Immature natural killer cell (primary cell): ENCODE measurements at places on chromosomes 1 and 21. TPM values are rescaled to one million over a fixed set of nuclear protein-coding genes. Genes with fewer than 3 reads are reported as not detected.

RHEX gene
- polyA plus RNA-seq: not detected

GRCh38 chr1:183886853-183887252, 81.9 kb downstream of the RGL1 start:
- DNase-seq: no peak

CSF1 gene
- polyA plus RNA-seq: 0.65 TPM

- no peak for DNase-seq
Observed at GRCh38 chr1:175015243-175015642, 8.0 kb downstream of the MRPS14 start.

GRCh38 chr1:24406788-24407187, 6.8 kb downstream of the STPG1 start:
- DNase-seq: no peak

- DNase-seq: no peak
Observed at GRCh38 chr1:92968138-92969032, 7.1 kb upstream of the DIPK1A start.

SPOCD1 gene
- polyA plus RNA-seq: 0.24 TPM

WNT3A gene
- polyA plus RNA-seq: not detected

DNA sequence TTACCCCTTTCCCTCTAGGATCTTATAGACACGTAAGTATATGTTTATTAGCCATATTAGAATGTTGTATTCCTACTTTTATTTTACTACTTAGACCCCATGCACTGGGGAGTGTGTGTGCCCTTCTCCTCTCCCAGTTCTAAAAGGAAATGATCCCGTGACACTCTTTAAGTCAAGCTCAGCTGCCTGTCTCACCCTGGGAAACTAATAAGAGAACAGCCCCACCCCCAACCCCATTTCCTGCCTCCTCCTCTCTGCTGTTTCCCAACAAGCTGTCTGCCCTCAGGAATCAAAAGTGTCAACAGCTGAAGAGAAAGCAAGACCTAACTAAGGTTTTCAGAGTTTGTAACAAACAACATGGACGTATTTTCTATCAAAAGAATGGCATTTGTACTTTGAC, 92.6 kb upstream of the VAV3 start:
- no peak for DNase-seq

HAX1 gene
- 207 TPM for polyA plus RNA-seq

DNA sequence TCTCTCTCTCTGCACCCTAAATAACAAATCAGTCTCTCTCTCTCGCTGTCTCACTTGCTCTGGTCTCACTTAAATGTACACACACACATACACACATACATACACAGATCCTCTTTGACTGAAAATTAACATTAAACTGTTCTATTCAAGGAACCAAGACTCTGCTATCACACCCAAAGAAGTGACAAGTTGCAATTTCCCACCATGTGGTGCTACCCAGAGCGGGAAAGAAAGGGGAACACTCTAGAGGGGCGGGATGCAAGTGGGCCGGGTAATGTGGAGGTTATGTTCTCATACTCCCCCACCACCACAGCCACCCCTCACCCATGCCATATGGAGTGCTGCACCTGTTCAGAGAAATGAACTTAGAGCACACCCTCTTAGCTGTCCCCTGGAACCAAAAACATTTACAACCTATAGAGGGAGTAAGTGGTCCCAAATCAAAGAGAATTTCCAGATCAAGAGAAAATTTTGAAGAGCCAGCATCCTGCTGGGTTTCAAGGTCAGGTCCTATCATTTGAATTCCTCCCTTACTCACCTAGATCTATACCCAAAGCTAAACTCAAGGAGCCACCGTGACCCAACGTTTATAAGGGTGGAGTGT, 319.4 kb downstream of the BRINP2 start:
- DNase-seq: no peak

GRCh38 chr1:73511038-73511437, 686.9 kb downstream of the LRRIQ3 start:
- DNase-seq: no peak

- no peak for DNase-seq
Observed at GRCh38 chr1:185938396-185938795, 204.2 kb downstream of the HMCN1 start.

GRCh38 chr1:239951511-239952140, 140.1 kb upstream of the FMN2 start:
- DNase-seq: peak; percentile 19

DNA sequence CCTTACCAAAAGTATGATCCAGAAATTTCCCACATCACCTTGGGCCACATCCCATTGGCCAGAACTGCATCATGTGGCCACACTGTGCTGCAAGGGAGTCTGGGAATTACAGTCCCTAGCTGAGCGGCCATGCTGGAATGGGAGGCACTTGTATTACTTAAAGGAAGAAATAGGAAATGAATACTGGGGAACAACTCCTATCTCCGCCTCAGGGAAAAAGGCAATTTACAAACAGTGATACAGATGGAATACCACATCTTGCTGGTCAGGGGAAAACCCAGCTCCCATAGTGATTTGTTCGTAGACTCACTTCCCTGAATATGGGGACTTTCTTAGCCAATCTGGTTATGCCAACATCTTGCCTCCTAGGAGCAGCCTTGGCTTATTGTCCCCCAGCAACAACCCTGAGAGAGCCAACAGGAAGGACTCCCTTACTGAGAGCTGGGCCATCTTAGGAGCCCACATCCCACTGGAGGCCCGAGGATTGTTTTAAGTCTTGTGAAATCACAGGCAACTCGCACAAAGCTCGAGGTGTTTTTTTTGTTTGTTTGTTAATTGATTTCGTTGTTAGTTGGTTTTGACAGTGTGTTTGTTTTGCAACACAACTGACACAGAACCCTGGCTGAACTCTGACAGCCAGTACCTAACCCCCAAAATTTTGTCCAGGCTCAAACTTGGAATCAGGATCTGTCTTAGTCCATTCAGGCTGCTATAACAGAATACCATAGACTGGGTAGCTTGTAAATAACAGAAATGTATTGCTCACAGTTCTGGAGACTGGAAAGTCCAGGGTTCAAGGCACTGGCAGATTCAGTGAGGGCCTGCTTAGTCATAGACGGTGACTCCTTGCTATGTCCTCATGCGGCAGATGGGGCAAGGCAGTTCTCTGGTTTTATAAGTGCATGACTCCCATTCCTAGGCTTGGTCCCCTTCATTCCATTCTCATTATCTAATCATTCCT, 14.9 kb downstream of the CDA start:
- no peak for DNase-seq

DNA sequence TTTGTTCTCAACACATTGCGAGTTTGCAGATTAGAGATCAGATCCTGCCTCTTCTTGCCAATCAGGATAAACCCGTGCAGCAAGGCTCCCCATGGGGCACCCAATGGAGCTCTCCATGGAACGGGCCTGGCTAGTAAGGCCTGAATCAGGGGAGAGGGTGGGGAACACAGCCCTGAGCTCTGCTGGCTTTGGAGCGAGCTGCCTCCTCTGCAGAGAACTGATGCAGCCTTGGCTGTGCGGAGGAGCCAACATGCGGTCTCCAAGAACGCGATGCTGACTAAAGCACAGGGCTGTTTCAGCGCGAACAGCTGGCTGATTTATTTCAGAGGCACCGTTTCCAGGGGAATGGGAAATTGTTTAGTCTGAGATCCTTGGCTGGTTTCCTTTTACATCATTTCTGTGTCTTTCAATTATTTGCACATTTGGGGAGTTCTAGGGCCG, 139.7 kb downstream of the TSEN15 start:
- no peak for DNase-seq

GRCh38 chr1:117059334-117059677, 820 bp upstream of the TTF2 start:
- DNase-seq: peak; percentile 67

FMO5 gene
- 12.3 TPM for polyA plus RNA-seq

GRCh38 chr21:31185663-31186062, 147.4 kb upstream of the KRTAP19-8 start:
- DNase-seq: no peak

DNA sequence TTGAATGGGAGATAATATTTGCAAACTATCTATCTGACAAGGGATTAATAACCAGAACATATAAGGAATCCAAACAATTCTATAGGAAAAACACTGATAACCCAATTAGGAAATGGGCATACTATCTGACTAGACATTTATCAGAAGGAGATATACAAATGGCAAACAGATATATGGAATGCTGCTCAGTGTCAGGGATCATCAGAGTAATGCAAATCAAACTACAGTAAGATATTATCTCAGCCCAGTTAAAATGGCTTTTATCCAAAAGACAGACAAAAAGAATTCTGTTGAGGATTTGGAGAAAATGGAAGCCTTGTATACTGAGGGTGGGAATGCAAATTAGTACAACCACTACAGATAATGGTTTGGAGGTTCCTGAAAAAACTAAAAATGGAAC, 758.0 kb upstream of the B3GALT2 start:
- DNase-seq: no peak

- no peak for DNase-seq
Observed at GRCh38 chr1:44499306-44499705, 94.3 kb downstream of the RNF220 start.

DNA sequence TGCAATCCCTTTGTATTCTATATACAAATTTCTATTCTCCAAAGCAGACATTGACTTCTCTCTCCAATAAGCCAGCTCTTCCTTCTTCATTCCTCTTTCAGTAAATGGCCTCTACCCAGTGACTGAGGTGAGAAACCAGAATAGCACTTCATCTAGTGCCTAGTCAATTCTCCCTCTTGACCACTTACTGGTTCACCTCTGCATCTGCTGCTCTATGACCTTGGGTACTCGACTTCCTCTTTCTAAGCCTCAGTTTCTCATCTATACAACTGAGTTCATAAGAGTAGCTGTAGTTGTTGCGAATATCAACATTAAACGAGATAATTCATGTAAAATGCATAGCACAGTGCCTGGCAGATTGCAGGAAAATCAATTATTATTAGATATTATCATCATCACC, 12.4 kb downstream of the LYST start:
- no peak for DNase-seq

KRTAP13-4 gene
- not detected for polyA plus RNA-seq

- DNase-seq: no peak
Observed at GRCh38 chr1:168137515-168137821, 738 bp upstream of the GPR161 start.

- no peak for DNase-seq
Observed at GRCh38 chr1:228475812-228476211, 11.4 kb upstream of the RNF187 start.

CD48 gene
- polyA plus RNA-seq: 205 TPM

- DNase-seq: no peak
Observed at GRCh38 chr1:159965263-159965662, 11.2 kb upstream of the SLAMF9 start.

GRCh38 chr1:68470388-68470970, 20.7 kb upstream of the RPE65 start:
- no peak for DNase-seq

DNA sequence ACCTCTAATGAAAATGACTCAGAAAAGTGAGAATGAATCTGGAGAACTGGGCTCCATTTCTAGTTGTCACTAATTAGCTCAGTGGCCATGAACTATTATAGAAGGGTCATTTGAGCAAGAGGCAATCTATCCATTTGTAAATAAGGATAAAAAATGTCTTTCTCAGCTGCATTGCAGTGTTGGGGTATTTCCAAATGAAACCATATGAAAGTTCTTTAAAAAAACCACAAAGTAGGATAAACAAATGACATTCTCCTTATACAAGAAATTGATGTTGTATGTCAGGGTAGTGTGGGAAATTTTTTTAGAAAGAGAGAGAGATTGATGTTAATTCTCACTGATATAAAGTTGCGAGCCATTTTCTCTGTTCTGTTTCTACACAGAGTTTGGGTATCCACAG, 26.0 kb downstream of the FMO3 start:
- no peak for DNase-seq

CASZ1 gene
- polyA plus RNA-seq: 6.5 TPM

FALEC gene
- polyA plus RNA-seq: not detected

DNA sequence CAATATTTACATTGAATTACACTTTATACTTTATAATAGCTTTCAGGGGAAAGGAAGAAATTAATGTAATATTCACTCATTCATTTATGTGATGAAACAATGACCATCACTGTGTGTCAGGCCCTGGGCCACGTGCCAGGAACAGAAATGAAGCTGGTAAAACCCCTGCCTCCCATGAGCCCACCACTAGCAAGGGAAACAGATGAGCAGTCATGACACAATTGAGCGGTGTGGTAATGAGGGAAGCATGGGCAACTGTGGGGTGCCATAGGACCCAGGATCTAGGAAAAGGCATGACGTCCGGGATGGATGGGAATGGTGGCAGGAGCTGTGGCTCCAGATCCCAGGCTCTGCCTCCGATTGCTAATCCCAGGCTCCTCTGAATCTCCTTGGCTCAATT, 17.0 kb upstream of the SLC5A9 start:
- DNase-seq: no peak

DNA sequence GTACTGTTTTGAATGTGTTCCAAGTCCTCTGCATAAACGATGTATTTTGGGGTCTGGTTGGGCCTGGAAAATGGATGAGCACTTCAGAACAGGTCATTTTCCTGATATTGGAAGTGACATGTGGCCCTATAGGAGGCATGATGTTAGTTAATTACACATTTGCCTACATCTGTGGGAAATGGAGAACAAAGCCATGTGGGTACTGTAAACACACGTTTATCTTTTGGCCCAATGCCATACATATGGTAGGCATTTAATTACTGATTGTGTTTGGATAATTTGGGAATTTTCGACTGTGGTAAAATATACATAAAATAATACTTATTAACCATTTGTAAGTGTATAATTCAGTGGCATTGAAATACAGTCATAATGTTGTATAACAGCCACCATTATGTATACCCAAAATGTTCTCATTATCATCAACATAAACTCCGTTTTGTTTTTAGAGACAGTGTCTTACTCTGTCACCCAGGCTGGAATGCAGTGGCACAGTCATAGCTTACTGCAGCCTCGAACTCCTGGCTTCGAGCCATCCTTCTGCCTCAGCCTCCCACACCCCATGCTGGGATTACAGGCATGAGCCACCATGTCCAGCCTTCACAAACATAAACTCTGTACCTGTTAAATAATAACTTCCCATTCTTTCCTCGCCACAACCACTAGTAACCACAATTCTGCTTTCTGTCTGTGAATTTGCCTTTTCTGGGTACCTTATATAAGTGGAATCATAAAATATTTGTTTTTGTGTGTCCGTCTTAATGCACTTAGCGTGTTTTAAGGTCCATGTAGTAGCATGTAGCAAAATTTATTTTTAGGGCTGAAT, 11.9 kb upstream of the RNPEP start:
- DNase-seq: no peak

GRCh38 chr1:169925505-169926482, 32.1 kb upstream of the SCYL3 start:
- DNase-seq: no peak

KRTAP6-3 gene
- not detected for polyA plus RNA-seq

GRCh38 chr1:231966983-231967382, 340.4 kb downstream of the DISC1 start:
- no peak for DNase-seq
